Motor neuron (in vitro differentiated cells): ENCODE measurements at places on chromosomes 6 and 20. TPM values are rescaled to one million over a fixed set of nuclear protein-coding genes. Genes with fewer than 3 reads are reported as not detected.

DNA sequence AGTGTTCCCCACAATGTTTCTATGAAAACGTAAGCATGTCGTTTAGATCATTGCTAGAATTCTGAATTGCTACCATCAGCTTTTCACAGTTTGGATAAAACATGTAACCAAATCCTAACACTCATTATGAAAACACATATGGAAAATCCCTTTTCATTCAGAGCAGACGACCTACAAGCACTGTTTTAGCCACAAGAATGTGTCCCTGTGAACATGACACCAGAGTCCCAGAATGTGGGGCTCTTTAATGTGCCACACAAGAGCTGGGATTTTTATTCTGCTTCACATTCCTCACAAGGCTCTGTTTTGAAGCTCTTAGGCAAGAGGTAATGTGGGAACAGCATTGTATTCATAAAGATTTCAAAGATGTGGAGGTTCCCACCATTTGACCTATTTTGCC, 141.1 kb upstream of the CITED2 start:
- ATAC-seq = no peak

GRCh38 chr20:33013701-33014326, 6.3 kb downstream of the BPIFB2 start:
- ATAC-seq = no peak

GRCh38 chr6:74991573-74992332, 214.1 kb downstream of the COL12A1 start:
- ATAC-seq = no peak

- no peak for ATAC-seq
Measured at GRCh38 chr6:116648156-116648555, 20.4 kb downstream of the ZUP1 start.

DNA sequence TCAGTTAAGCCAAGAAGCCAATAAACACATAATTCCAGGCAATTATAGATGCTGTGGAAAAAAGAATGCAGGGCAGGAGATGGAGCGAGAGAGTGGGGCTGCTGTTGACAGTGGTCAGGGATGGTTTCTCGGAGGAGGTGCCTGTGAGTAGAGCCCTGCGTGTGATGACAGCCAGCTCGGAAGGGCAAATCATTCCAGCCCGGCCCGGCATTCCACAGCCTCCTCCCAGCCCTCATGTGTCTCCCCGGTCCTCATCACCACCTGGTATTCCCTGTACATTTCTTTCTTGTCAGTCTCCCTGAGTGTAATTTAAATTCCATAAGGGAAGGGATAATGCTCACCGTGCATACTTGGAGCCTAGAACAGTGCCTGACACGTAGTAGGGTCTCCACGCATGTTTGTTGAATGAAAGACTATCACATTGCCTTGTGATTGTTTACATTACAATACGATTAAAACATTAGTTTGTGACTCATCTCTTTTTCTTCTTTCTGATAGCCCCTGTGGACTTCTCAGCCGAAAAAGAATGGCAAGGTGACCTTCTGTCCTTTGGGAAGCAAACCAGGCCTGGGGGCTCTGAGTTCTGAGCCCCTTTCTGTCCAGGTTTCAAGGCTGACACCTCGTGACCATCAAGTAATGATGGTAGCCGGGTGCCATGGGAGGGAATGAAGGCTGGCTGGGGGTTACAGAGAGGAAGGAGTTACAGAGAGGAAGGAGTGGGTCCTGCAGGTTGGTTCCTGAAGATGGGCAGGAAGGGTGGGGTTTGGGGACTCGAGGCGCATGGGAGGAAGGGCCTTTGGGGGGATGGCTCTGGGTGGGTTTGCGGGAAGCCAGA, 379.5 kb upstream of the SULF2 start:
- ATAC-seq = no peak

ATP5F1E gene
- total RNA-seq = 94.0 and 103 TPM in 2 replicates
